Activated CD4-positive, alpha-beta memory T cell treated with anti-CD3 and anti-CD28 coated beads for 36 hours (primary cell): ENCODE measurements at places on chromosomes 1 and 21. TPM values are rescaled to one million over a fixed set of nuclear protein-coding genes. Genes with fewer than 3 reads are reported as not detected.

DNA sequence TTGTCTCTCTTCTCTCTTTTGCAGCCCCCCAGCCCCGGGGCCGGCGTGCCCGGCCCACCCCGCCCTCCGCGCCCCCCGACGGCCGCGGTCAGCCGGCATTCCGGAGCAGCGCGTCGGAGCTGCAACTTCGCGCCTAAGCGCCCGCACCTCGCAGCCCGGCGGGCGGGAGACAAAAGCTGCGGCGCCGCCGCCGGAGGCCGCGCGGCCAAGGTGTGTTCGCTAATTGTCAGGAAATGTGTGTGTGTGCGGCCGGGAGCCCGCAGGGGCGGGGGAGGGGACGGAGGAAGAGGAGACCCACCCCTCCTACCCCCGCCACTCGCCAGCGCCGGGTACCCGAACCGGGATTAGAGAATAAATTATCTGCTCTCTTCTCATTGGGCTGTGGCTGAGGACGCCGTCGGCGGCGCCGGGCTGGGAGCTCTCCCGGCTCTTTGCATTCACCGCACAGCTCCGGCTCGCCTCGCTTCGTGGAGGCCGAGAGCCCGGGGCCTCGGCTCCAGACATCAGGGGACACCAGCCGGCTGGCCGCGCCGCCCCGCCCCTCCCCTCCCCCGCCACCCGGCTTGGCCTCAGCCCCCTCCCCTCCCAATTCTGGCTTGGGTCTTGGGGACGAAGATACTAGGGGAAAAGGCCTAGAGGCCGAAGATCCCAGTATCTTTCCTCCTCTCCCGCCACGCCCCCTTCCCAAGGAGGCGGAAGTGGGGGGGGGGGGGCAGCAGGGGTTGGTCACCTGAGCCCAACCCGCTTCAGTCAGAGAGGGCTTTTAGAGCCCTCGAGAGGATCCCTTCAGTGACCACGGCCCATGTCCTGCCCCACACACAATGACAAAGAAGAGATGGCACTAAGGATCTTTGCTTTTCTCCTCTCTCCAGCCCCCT lies 1.3 kb upstream of the BLACAT1 start:
- no peak for DNase-seq

DNA sequence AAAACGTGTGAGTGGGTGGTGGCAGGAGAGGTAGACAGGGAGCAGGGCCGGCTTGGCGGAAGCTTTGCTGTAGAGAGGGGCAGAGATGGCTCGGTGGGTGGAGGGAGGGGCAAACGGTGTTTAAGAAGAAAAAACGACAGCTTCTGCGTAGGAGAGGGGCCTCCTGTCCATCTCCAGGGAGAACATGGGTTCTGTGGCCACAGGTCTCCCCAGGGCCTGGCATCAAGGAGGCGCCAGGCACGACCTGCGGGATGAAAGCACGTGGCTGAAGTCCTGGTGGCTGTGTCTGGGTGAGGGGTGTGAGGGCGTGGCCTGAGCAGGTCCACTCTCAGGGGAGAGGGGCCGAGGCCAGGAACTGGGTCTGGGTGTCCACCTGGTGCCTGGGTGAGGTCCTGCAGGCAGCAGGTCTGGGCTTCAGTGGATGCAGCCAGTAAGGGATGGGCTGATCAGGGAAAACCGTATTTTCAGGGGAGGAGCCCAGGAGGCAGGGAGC lies 940 bp upstream of the PRKCZ start:
- DNase-seq = peak; percentile 22

Gene TRAF5
- 44.6 TPM for total RNA-seq

GRCh38 chr1:193069748-193070385 lies 10.5 kb downstream of the RO60 start:
- no peak for DNase-seq

DNA sequence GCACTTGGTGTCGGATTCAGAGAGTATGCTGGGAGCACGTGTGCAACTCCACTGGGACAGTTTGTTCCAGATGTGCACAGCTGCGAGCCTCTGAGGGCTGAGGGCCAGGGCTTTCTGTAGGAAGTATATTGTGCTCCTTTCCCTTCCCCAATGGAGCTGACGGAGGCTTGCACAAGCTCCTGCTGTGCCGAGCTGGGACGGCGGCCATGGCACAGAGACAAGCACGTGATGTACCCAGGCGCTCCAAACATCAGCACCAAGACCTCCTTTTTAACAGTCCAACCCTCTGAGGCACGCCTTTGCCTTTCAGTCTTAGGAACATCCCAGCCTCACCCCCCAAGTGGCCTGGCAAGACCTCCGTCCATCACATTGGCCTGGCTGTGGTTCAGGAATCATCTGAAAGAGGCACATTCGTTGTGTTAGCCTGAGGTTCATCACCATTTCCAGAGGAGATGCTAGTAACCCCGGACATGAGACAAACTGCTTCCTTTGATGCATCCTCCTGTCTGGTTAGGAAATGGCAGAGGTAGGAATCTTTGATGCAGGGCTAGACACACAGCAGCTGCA lies 339.2 kb upstream of the KAZN start:
- no peak for DNase-seq

- peak; percentile 73 for DNase-seq
Measured at GRCh38 chr1:41810446-41810845, 108.3 kb downstream of the HIVEP3 start.

GRCh38 chr1:116534014-116534739 lies 36.6 kb downstream of the CD58 start:
- DNase-seq = no peak

DNA sequence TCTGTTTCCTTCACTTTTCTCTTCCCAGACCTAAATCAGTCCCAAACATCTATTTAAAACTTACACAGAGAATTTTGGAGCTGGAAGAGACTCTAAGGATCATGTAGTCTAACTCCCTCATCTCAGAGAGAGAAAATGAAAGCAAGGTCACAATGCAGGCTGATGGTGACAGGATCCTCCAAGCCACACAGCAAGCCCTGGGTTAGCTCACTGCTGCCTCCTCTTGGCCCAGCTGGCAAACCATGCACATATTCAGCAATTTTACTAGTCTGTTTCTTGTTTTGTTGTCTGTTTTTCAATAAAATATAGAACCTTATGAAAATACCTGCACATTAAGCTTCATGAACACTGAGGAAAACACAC lies 27.7 kb upstream of the LY9 start:
- DNase-seq = peak; percentile 93

Gene OR2T2
- total RNA-seq = not detected

DNA sequence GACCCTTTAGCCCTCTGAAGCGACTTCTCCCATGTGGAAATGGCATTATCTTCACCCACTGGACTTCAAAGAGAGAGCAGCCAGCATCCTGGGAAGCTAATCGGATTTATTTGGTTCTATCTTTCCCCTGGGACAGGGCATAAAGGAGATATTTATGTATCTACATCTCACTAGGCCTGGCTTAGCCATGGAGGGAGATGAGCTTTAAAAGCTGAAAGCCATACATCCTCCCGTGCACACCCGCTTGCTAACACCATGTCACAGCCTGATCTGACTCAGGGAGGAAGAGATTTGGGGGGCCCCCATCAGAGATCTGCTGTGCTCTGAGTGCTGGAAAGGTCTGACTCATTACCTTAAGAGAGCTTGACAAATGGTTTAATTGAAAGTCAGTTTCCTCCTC lies 155.9 kb downstream of the PLXNA2 start:
- DNase-seq = peak; percentile 16

Gene RIPPLY3
- 0.27 TPM for total RNA-seq

- DNase-seq = no peak
Measured at GRCh38 chr1:201364808-201365105, 12.7 kb downstream of the TNNT2 start.

GRCh38 chr1:207823880-207824566 lies 72.2 kb downstream of the CD46 start:
- DNase-seq = peak; percentile 91

- DNase-seq = no peak
Measured at GRCh38 chr1:8625981-8626898, 191.2 kb downstream of the RERE start.

Gene PTPN22
- 45.2 TPM for total RNA-seq

- DNase-seq = no peak
Measured at GRCh38 chr1:89121641-89122040, 4.3 kb downstream of the GBP2 start.

- DNase-seq = no peak
Measured at GRCh38 chr21:15870819-15871218, 141.0 kb downstream of the USP25 start.

Gene NR1I3
- not detected for total RNA-seq

Gene S100A14
- 0.46 TPM for total RNA-seq

Gene DNAJC28
- total RNA-seq = 0.67 TPM

GRCh38 chr1:2561898-2562895 lies 6.0 kb downstream of the TNFRSF14 start:
- DNase-seq = peak; percentile 50

- DNase-seq = no peak
Measured at GRCh38 chr1:105655032-105655431, 1401.4 kb upstream of the PRMT6 start.

DNA sequence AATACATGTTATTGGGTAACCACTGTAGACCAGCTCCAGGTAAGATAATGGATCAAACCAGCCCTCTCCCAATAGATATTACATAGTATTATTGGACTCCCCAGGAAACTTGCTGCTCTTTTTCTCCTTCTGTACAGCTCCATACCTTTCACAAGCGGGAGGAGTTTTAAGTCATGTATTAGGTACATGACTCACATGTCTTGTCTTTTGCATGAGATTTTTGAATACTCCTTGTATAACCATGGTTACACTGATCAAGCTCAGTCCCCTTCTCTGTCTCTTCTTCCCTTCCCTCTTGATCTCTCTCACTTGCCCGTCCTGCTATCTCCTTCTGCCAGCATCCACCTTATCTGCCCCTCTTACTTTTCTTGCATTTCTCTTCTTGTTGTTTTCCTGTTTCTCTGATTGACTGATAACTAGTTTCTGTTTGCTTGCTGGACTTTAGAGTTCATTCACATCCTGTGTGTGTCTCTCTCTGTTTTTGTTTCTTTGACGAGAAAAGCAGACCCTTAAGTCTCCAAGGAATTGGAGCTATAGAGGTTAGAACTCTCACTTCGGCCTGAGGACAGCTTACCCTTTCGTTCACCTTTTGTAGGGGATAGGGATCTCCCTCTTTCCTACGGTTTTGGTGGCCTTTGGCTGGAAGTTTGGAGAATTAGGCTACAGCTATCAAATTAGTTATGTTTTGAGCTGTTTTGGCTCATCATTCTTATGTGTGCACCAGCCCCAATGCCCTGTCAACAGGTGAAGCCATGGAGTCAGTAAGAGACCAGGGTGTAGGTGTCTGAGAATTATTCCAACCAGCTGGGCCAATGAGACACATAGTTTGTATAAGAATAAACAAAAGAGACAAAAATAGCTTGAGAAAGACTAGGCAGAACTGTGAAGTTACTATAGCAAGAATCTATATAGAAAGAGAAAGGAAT lies 49.0 kb upstream of the ASB17 start:
- DNase-seq = no peak

GRCh38 chr1:169149555-169150286 lies 43.2 kb downstream of the ATP1B1 start:
- no peak for DNase-seq

GRCh38 chr21:43782431-43783097 lies 6.5 kb upstream of the CSTB start:
- DNase-seq = no peak

DNA sequence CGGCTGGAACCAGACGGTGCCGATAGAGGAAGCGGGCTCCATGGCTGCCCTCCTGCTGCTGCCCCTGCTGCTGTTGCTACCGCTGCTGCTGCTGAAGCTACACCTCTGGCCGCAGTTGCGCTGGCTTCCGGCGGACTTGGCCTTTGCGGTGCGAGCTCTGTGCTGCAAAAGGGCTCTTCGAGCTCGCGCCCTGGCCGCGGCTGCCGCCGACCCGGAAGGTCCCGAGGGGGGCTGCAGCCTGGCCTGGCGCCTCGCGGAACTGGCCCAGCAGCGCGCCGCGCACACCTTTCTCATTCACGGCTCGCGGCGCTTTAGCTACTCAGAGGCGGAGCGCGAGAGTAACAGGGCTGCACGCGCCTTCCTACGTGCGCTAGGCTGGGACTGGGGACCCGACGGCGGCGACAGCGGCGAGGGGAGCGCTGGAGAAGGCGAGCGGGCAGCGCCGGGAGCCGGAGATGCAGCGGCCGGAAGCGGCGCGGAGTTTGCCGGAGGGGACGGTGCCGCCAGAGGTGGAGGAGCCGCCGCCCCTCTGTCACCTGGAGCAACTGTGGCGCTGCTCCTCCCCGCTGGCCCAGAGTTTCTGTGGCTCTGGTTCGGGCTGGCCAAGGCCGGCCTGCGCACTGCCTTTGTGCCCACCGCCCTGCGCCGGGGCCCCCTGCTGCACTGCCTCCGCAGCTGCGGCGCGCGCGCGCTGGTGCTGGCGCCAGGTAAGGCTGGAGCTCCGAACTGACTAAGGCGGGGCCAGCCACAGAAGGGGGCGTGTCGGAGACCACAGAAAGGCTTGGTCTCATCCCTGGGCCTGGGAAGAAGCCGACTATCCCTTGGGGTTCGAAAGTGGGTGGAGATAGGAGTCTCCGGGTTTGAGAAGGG lies 486 bp downstream of the SLC27A3 start:
- peak; percentile 72 for DNase-seq

DNA sequence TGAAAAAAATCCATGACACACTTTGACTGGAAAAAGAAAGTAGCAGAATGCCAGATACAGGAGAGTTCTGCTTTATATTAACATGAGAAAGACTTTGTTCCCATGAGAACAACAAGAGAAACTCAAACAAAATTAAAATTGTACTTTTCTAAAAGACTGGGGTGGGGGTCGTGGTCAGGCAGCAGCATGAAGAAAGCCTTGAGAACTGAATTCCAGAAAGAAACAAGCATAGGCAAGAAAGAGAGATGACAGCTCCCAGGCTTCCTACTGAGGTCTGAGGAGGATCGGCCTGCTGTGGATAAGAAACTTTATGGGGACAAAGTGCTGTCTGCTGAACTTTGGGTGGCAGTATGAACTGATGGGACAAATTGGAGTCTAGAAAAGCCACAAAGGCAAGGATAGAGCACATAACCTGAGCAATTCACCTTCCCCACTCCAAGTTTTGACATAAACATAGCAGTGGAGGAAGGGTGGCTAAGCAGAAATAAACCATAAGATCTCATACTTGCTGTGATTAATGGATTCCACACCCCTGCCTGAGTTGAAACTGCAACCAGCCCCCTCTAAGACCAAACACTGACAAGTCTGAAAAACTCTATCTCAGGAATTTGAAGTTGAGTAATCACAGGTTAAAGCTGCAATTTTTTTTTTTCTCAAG lies 43.7 kb downstream of the COL6A1 start:
- DNase-seq = no peak

DNA sequence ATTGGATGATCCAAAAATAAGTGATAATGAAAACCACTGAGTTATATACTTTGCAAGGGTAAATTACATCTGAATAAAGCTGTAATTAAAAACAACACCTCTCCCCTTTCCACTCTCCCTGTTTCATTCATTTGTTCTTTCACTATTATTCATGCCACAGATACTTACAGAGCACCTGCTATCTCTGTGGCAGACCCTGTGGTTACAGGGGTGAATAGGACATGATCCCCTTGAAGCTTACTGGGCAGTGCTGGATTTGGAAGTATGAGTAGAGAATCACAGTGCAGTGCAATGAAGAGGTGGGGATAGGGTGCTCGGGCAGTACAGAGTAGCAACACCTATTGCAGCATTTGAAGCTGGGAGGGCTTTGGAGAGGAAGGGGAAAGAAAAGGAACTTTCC lies 21.7 kb downstream of the ARV1 start:
- no peak for DNase-seq

GRCh38 chr1:177660188-177660587 lies 309.7 kb downstream of the SEC16B start:
- no peak for DNase-seq

GRCh38 chr1:8915446-8915845 lies 30.2 kb upstream of the CA6 start:
- no peak for DNase-seq
